ENCODE measurements at places on chromosomes 2 and 18. TPM values are rescaled to one million over a fixed set of nuclear protein-coding genes. Genes with fewer than 3 reads are reported as not detected.

The COLEC12 gene
- polyA plus RNA-seq: 7.6 TPM

The FBXO15 gene
- not detected for polyA plus RNA-seq

The CELF4 gene
- not detected for polyA plus RNA-seq

The SGPP2 gene
- polyA plus RNA-seq: not detected

The BBS5 gene
- 2.4 TPM for polyA plus RNA-seq

All from endothelial cell of umbilical vein (primary cell).